Astrocyte (in vitro differentiated cells and primary cell): ENCODE measurements at places on chromosomes 12 and 14.

DNA sequence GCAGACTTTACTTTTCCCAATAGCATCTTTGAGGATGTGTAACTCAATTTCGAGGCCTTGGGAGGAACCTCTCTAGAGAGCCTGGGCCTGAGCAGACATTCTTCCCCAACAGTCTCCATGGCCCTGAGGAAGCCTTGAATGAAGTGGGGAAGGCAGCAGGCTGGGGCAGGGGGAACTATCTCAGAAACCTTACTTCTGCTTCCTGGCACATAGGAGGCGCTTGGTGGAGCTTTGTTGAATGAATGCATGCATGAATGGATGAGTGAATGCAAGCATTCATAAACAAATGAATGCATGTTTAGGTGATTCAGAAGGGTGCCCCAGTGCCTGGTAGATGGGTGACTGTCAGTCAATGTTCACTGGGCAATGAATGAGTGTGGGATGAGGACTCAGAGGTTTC is 58.3 kb downstream of the GALNT16 start:
- no peak for DNase-seq

- peak; percentile 78 for DNase-seq
Measured at GRCh38 chr12:116130431-116130830, 147.1 kb downstream of the MED13L start.

- DNase-seq: no peak
Measured at GRCh38 chr12:63238892-63239291, 87.9 kb upstream of the AVPR1A start.

GRCh38 chr14:58568322-58568721 is 69.4 kb upstream of the DACT1 start:
- no peak for DNase-seq

DNA sequence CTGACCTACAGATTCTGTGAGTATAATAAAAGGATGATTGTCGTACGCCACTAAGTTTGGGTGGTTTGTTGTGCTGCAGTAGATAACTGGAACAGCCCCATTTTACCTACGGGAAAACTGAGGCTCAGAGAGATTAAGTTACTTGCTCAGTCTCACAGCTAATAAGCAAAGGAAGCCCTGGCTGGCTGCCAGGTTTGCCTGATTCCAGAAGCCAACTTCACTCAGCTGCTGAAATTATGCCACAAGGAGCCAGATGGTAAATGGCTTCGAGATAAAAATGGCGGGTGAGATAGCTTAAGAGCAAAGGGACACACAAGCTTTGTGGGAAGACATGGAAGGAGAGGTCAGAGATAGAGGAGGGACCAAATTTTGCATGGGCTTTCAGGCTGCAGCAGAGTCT is 191.5 kb upstream of the NOS1 start:
- no peak for DNase-seq

DNA sequence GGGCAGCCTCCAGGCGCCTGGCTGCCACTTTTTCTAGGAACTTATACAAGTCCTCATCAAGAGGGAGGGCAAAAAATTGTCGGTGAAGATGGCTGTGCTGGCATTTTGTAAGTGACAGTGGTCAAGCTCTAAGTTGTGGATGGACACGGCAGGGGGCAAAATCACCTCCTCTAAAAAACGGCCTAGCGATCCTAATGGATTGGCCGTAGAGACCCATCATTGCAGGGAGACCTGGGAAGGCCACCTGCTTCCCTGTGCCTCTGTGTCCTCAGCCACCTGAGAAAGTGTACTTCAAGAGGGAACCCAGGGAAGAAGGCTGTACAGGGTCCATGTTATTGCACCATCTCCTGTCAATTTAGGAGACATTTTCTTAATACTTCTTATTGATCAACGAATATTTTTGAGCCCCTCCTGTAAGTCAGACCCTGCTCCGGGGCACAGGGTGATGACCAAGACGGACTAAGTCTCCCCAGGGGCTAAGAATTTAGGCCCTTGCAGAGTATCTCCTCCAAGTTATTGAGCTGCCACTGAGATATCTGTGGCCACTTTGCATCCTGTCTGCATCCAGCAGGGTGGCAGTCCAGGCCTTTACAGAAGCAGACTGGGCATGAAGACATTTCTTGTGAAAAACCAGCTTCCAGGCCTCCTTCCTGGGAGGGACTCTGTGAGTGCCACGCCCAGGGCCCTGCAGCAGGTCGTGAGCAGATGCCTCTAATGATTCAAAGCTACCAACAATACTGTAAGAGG is 40.5 kb downstream of the PSMA6 start:
- no peak for DNase-seq

DNA sequence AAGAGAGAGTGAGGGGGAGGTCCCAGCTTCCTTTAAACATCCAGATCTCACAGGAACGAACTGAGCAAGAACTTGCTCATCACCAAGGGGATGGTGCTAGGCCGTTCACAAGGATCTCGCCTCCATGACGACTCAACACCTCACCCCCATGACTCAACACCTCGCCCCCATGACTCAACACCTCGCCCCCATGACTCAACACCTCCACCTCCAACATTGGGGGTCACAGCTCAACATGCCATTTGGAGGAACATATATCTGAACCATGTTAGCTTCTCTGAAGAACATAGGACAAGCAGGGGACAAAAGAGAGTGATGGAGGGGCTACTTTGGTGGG is 66.0 kb upstream of the LHX5 start:
- no peak for DNase-seq

GRCh38 chr12:117646520-117646919 is 285.1 kb upstream of the NOS1 start:
- no peak for DNase-seq

DNA sequence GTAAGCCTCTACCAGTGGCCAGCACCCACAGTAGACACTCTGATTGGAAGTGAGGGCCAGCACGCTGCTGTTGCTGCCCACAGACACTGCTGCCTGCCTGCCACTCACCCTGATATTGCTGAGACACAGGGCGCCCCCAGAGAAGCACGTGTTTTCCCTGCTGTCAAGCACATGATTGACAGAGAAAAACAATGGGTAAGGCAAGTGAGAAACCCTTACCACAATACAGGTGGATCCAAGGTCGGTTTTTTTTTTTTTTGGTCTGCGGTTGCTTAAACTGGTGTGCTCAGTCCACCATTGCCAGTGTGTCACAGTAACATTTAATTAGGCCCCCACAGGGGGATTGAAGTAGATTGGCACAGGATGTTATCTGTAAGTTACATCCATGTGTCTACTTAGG is 65.9 kb downstream of the WDR20 start:
- no peak for DNase-seq

DNA sequence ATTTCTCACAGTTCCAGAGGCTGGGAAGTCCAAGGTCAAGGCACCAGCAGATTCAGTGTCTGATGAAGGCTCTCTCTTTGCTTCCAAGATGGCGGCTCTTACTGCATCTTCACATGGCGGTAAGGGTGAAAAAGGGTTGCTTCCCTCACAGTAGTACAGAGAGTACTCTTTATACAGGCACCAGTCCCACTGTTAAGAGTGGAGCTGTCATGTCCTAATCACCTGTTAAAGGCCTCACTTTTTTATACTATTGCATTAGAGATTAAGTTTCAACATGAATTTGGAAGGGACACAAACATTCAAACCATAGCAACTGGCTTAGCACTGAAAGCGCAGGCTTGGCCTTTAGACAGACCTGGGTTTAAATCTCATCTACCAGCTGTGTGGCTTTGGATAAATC is 50.0 kb upstream of the TCL1A start:
- DNase-seq: no peak

DNA sequence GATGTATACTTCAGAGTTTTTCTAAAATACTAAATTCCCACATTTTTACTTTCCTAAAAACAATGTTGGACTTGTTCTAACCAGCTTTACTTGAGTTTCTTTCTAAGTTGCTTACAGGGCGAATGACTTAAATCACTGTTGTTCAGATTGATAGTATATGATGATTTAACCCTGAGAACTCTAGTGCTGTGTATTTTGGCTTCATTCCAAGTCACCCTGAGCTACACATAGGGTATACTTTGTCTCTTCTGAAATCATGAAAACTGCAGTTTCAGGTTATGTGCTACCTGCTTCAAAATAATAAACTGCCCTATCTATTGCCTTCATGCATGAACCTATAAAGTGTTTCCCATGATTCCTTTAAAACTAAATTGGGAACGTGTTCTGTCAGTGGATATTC is 162.5 kb upstream of the PDE3A start:
- no peak for DNase-seq

DNA sequence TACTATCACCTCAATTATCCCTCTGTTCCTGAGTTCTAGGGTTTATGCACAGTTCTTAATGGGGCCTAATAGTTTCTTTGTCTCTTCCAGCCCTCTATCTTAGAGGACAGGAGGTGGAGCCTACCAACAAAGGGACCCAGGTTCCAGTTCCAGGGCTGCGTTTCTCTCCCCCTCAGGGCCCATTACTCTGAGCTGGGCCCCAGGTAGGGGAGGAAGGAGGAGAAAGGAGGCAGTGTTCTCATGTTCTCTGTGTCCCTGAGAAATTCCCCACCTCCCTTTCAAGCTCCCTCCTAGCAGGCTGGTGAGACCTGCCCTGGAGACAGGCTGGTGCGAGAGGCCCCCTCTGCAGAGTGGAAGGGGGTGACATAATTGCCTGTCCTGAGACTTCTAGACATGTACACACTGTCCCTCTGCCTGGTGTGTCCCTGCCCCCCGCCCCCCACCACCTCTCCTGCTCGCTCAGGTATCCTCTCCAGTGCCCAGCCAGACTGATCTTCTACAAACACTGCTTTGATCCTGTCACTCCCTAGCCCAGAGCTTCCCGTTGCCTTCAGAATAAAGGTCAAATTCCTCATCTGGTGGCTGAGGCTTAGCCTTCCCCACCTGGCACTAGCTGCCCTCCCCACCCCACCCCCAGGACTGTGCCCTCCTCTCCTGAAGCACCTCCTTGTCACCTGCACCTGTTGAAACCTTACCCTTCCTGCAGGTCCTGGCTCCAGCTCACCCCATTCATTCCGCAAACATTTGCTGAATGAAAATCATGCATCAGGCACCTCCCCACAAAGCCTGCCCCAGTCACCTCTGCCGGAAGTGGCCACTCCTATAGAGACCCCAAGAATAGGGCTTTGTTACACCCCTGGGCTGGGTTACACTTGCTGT is 21.1 kb upstream of the KRT8 start:
- no peak for DNase-seq

DNA sequence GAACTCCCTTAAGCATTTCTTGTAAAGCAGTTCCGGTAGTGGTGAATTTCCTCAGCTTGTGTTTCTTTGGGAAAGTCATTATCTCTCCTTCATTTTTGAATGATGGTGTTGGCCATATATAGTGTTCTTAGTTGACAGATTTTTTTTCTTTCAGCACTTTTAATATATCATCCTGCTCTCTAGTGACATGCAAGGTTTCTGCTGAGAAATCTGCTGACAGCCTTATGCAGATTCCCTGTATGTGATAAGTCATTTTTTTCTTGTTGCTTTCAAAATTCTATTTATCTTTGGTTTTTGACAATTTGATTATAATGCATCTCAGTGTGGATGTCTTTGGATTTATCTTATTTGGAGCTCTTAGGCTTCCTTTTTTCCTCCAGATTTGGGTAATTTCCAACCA is 135.7 kb downstream of the PTPRO start:
- DNase-seq: no peak

- no peak for DNase-seq
Measured at GRCh38 chr12:32483499-32483898, 84.1 kb downstream of the FGD4 start.

GRCh38 chr12:1479645-1480044 is 114.7 kb downstream of the FBXL14 start:
- no peak for DNase-seq

GRCh38 chr14:73246387-73247150 is 9.3 kb downstream of the PAPLN start:
- DNase-seq: no peak

GRCh38 chr14:91388551-91388975 is 29.1 kb downstream of the CCDC88C start:
- DNase-seq: no peak

GRCh38 chr12:90410962-90411361 is 544.0 kb downstream of the CCER1 start:
- DNase-seq: no peak

DNA sequence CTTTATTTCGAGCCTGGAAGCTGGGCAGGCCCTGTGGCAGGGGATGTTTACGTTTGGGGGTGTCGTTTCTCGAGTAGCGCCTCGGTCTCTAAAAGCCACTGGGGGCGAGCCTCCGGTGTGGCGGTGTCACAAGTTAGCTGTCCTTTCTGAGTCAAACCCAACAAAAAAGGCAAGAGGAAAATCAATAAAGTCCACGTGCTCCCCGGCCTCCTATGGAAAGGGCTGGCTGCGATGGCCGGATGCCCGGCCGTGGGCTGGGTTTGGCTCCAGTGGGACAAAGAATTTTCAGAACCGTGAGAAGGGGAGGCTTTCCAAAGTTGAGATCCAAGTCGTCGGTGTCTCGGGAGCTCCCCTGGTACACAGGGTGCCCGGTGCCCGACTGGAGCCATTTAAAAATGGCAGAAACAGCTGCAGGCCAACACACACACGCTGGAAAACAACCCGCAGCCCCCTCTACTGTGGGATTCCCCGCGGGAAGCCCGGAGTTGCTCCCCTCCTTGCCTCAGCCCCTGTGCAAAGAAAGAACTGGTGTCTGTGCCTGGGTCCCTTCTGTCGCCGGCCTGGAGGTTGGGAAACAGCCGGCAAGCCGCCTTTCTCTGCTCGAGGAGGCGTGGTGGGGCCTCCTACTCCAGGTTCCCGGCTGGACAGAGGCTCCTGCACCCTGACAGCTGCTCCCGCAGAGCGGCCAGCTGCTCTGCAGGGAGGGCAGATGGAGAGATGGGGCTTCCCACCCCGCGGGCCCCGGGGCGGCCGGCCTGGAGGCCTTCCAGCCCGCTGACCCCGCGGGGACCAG is 1.9 kb downstream of the BCL7A start:
- peak; percentile 54 for DNase-seq

- peak; percentile 29 for DNase-seq
Measured at GRCh38 chr14:32407130-32407529, 78.0 kb downstream of the AKAP6 start.

GRCh38 chr14:88546621-88547385 is 8.0 kb downstream of the PTPN21 start:
- no peak for DNase-seq

DNA sequence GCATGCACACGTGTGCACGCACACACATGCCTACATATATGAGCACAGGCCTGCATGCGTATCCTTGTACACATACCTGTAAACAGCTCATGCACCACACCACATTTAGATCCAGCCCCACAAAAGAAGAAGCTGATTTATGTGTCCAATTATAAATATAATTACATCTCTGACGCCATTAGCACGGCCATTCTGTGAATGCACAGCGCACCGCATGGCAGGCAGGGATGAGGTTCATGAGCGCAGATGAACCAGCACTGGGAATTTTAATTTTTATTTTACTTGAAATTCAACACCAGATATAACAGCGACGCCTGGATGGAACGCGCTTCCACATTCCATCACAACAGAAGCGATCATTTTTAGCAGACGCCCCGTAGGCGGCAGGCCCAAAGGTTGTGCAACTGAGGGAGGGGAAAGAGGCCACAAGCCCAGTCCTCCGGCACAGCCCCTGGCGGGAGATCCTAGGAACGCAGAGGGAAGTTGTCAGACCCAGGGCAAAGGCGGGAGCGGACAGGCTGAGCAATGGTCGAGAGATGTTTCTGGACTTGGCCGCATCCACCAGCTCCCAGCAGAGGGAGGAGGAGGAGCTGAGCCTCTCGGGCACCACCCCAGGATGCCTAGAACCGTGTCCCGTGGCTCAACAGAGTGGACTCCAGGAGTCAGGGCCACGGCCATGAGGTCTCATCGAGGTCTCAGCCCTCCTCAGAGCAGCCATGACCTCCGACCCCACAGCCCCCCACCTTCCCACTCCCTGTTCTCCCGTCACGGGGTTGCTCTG is 37.9 kb upstream of the GALNT9 start:
- no peak for DNase-seq

- DNase-seq: peak; percentile 61
Measured at GRCh38 chr12:102215992-102216691, 18.5 kb upstream of the PMCH start.
